ENCODE measurements at places on chromosomes 5 and 9.

DNA sequence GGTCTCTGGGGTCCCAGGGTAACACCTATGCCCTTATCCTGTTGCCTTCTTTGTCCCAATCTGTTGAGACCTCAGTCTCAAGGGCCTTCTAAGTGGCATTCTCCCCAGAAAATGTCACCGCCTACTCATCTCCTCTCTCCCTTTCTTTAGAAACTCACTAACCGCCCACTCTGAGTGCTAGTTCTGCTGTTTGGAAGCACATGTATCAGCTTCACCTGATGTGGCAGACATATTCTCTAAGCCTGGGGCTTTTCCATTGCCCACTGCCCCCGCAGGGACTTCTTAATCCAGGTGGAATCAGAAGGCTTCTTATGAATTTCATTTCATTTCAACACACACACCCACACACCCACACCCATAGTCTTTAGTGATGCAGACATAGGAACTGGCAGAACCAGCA, 165.1 kb downstream of the ASTN2 start:
- no peak for ATAC-seq
- no peak overlapping the region for H3K27ac ChIP-seq
- peaks cover 4% of the 10 kb centered on the region for H3K4me1 ChIP-seq
- peaks cover 4% of the 10 kb centered on the region for H3K27me3 ChIP-seq
- H3K36me3 ChIP-seq: no peaks in the 10 kb centered on the region

GRCh38 chr9:132075853-132076252, 3.8 kb downstream of the MED27 start:
- H3K4me3 ChIP-seq: peak overlapping the region; percentile 98
- ATAC-seq: no peak
- peaks cover 71% of the 10 kb centered on the region for H3K36me3 ChIP-seq
- H3K4me1 ChIP-seq: peaks cover 55% of the 10 kb centered on the region

DNA sequence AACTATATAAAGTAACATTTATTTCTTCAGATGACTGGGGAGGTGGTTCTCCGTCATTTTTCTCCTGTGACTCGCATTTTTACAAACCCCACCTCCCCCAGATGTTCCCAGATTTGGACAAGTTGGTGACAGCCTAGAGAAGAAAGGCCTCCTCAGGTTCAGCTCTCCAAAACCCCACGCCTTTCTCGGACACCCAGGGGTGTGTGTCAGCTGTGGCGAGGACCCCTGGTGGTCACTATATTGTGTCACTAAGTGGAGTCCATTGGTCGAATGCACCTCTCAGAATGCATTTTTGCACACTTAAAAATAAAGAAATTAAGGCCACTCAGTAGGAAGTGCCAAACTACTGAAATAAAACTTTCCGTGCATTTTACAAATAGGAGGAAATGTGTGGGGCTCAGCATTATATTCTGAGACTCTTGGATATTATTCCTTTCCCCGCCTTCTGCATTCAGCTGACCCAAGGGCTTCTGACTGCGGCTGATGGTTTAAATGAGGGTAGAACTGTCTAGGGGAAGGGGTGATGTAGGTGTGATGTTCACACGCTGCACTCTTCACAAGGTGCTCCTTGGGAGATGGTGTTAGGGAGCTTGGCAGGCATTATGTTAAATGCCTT, 47.6 kb downstream of the ACO1 start:
- no peaks in the 10 kb centered on the region for H3K4me1 ChIP-seq
- peaks cover 45% of the 10 kb centered on the region for H3K36me3 ChIP-seq
- H3K27me3 ChIP-seq: no peaks in the 10 kb centered on the region
- no peak overlapping the region for H3K27ac ChIP-seq
- no peak overlapping the region for H3K4me3 ChIP-seq

DNA sequence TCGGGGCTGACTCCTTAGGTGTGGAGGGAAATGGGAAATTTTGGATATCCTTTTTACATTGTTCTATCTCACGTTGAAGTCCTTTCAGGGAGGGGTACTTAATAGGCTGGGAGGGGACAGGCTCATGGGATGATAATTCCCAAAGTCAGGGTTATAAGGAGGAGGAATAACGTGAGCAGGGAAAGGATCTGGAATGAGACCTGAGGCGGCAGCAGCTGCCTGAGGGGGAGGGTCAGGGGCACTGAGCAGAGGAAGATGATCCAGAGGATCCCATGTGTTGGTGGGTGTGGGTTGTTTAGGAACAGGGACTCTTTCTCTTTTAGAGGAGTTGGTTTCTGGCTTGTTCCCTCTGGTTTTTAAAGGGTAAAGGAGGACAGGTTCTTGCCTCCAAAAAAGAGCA, 18.7 kb downstream of the IFT74 start:
- H3K36me3 ChIP-seq: no peaks in the 10 kb centered on the region
- no peak overlapping the region for H3K4me3 ChIP-seq
- no peaks in the 10 kb centered on the region for H3K27me3 ChIP-seq
- no peaks in the 10 kb centered on the region for H3K4me1 ChIP-seq
- no peak for ATAC-seq

DNA sequence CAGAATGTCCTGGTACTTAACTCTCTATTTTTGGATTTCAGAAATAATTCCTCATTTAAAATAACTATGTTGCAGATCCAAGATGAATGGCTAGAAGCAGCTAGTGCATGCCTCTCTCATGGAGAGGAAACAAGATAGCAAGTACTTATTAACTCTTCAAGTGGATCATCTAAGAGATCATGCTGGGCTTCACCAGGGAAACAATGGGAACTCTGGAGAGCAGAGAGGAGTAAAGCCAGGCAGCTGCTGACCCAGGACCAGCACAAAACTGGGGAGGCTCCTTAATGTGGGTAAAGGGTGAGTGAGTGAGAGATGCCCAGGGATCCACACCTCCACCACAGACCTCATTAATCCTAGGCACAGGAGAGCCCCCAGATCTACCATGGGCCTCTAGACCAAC, 897.8 kb upstream of the ACO1 start:
- no peak overlapping the region for H3K4me3 ChIP-seq
- no peaks in the 10 kb centered on the region for H3K36me3 ChIP-seq
- no peak overlapping the region for H3K27ac ChIP-seq
- no peak for ATAC-seq
- no peaks in the 10 kb centered on the region for H3K4me1 ChIP-seq

- no peak overlapping the region for H3K4me3 ChIP-seq
- H3K4me1 ChIP-seq: no peaks in the 10 kb centered on the region
- H3K27me3 ChIP-seq: peaks cover under 1% of the 10 kb centered on the region
- no peak overlapping the region for H3K27ac ChIP-seq
These were observed 143.7 kb downstream of the PTTG1 start for GRCh38 chr5:160565376-160565775.

- H3K27me3 ChIP-seq: no peaks in the 10 kb centered on the region
- no peak for ATAC-seq
- H3K4me1 ChIP-seq: no peaks in the 10 kb centered on the region
- H3K27ac ChIP-seq: no peak overlapping the region
- H3K4me3 ChIP-seq: no peak overlapping the region
These were observed 6.8 kb upstream of the ANGPTL2 start for GRCh38 chr9:127129073-127129717.

GRCh38 chr9:29691758-29692407, 2118.6 kb upstream of the C9orf72 start:
- H3K27ac ChIP-seq: no peak overlapping the region
- no peaks in the 10 kb centered on the region for H3K4me1 ChIP-seq
- H3K27me3 ChIP-seq: no peaks in the 10 kb centered on the region
- no peaks in the 10 kb centered on the region for H3K36me3 ChIP-seq

DNA sequence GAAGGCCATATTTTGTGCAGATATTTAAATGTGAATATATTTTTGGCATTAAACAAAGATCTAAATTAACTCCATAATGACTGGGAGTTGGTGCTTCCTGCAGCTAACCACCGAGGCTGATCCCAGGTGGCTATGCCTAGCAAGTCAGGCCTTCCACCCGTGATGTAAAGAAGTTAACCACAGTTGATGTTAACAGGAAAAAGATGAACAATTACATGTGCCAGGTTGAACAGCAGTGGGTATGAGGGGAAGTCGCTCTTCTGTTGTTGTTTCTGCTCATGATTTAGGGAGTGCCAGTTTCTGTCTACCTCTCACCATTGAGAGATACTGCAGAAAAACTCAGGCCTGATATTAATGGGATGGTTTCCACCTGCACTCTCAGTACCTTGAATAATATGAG, 334.3 kb downstream of the EBF1 start:
- ATAC-seq: no peak
- no peak overlapping the region for H3K27ac ChIP-seq
- no peak overlapping the region for H3K4me3 ChIP-seq
- peaks cover 37% of the 10 kb centered on the region for H3K27me3 ChIP-seq
- no peaks in the 10 kb centered on the region for H3K4me1 ChIP-seq
- H3K36me3 ChIP-seq: no peaks in the 10 kb centered on the region

DNA sequence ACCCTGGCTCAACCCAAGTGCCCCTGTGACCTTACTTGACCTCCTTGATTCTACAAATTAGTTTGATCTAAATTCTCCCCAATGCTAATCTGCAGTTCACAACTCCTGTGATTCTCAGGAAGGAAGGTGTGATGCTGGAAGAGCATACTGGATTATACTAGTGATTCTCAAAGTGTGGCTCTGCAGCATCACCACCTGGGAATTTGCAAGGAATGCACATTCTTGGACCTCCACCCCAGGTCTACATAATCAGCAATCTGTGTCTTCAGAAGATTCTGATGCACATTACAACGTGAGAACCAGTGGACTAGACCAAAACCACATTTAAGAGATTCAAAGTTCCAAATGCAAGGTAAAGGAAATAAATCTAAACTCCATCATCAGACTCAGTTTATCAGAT, 198.6 kb downstream of the AGTPBP1 start:
- no peaks in the 10 kb centered on the region for H3K4me1 ChIP-seq
- peaks cover 9% of the 10 kb centered on the region for H3K36me3 ChIP-seq
- ATAC-seq: no peak
- no peaks in the 10 kb centered on the region for H3K27me3 ChIP-seq

GRCh38 chr5:133421394-133421793, 190.9 kb downstream of the FSTL4 start:
- ATAC-seq: no peak
- H3K36me3 ChIP-seq: peaks cover 5% of the 10 kb centered on the region
- no peak overlapping the region for H3K27ac ChIP-seq
- H3K4me1 ChIP-seq: peaks cover 9% of the 10 kb centered on the region
- no peak overlapping the region for H3K4me3 ChIP-seq
- peaks cover 17% of the 10 kb centered on the region for H3K27me3 ChIP-seq

DNA sequence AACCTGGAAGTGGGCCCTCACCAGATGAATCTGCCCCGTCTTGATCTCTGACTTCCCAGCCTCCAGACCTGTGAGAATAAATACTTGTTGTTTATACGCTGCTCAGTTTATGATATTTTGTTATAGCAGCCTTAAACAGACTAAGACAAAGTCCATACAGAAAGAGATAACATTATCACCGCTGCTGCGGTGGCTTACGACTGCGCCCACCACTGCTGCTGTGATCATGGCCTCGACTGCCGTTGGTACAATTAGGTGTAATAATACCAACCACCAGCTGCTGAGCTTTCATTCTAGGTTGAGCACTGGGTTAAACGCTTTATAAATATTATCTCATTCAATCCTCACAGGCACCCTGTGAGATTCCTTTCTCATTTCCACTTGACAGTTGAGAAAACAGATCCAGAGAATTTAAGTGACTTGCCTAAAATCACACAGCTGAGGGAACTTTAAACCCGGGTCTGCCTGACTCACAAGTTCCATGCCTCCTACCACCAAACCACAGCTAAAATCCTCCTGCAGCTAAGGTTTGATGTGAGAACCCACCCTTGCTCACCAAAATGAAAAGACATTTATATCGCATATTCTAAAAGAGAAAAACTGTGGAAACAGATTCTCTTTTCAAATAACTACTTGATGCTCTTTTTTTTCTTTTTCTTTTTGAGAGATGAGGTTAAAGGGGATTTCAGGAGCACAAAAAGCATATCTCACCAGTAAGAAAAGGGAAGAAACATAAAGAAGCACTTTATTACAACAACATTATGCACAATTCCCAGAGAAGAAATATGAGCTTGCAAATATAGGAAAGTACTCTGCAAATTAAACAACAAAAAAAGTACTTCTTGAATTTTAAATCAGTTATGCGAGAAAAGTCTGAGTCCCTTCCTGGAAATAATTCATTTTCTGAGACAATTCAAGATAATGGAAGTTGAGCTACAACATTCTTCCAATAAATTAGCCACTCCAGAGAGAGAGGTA, 23.9 kb downstream of the GOLM1 start:
- no peaks in the 10 kb centered on the region for H3K4me1 ChIP-seq
- no peak overlapping the region for H3K27ac ChIP-seq
- no peak for ATAC-seq
- H3K4me3 ChIP-seq: no peak overlapping the region
- no peaks in the 10 kb centered on the region for H3K36me3 ChIP-seq
- H3K27me3 ChIP-seq: no peaks in the 10 kb centered on the region

GRCh38 chr5:6556089-6556801, 76.6 kb downstream of the NSUN2 start:
- no peak for ATAC-seq
- H3K27ac ChIP-seq: no peak overlapping the region
- no peaks in the 10 kb centered on the region for H3K36me3 ChIP-seq
- no peak overlapping the region for H3K4me3 ChIP-seq

GRCh38 chr9:131546336-131547084, 1.2 kb downstream of the PRRT1B start:
- no peak overlapping the region for H3K27ac ChIP-seq
- peaks cover 6% of the 10 kb centered on the region for H3K36me3 ChIP-seq
- H3K4me1 ChIP-seq: peaks cover 11% of the 10 kb centered on the region
- peak overlapping the region; percentile 39 for H3K4me3 ChIP-seq
- peak; percentile 62 for ATAC-seq

GRCh38 chr5:10485142-10485795, 43.6 kb downstream of the ROPN1L start:
- no peak for ATAC-seq
- H3K36me3 ChIP-seq: no peaks in the 10 kb centered on the region
- H3K4me3 ChIP-seq: no peak overlapping the region
- peaks cover 12% of the 10 kb centered on the region for H3K4me1 ChIP-seq
- H3K27me3 ChIP-seq: no peaks in the 10 kb centered on the region

DNA sequence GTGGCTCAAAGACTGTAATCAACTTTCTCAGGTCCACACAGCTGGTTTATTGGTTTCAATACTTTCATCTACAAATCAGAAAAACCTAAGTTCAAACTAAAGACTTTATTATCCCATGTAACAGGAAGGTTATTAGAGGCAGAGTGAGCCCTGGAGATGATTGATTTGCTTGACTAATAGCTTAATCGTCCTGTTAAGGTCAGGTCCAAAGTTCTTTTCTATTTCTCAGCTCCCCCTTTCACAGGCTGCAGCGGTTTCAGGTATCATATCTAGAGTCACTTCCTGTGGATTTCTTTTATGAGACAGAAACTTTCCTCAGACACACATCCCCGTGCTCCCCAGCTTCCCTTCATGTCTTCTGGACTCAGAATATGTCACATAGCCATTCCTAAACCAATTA, 166.4 kb downstream of the PRELID2 start:
- H3K4me1 ChIP-seq: no peaks in the 10 kb centered on the region
- H3K4me3 ChIP-seq: no peak overlapping the region
- H3K36me3 ChIP-seq: no peaks in the 10 kb centered on the region
- no peak for ATAC-seq
- no peaks in the 10 kb centered on the region for H3K27me3 ChIP-seq
- no peak overlapping the region for H3K27ac ChIP-seq

GRCh38 chr9:35726931-35727330, 5.1 kb downstream of the TLN1 start:
- ATAC-seq: no peak
- no peak overlapping the region for H3K4me3 ChIP-seq
- peaks cover 19% of the 10 kb centered on the region for H3K4me1 ChIP-seq
- H3K36me3 ChIP-seq: no peaks in the 10 kb centered on the region

All from activated T-helper 17 cell treated with anti-CD3 and anti-CD28 coated beads, Interleukin-2, amount 50 U/mL, for 72 hours (primary cell).